ENCODE measurements at places on chromosomes 1 and 21.

DNA sequence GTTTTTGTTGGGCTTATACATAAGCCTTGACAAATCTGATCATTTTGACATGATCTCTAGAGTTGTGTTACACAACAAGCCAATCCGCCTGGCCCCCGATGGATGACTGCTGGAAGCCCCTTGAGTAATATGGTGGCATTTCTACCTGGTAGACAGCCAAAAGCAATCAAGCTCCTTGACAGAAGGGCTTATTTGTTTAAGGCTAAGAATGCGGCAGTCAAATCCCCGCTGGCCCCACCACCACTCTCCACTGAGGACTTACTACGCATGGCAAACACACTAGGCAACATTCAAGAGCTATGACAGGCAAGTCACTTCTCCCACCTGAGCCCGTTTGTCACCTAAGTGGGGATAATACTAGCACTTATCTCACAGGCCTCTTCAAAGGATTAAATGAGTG is 33.4 kb upstream of the C1orf198 start:
- DNase-seq = no peak

- DNase-seq = no peak
Observed at GRCh38 chr1:236275061-236275460, 6.7 kb downstream of the ERO1B start.

DNA sequence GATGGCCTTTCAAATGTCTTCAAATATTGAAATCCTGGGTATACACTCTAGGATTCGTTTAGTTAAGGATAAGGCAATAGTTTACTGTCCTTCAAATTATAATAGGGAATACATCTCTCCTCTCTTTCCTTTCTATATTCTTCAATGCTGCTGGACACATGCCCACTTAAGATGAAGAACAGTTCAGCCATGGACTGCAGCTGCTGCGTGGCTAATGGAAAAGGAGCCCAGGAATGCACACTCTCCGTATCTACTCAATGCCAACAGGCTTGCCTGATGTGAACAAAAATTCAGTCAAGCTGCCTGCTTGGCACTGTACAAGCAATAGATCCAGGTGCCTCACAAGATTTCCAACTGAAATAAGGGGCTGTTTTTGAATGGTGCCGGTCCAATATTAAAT is 321.2 kb upstream of the LYPLAL1 start:
- no peak for DNase-seq

DNA sequence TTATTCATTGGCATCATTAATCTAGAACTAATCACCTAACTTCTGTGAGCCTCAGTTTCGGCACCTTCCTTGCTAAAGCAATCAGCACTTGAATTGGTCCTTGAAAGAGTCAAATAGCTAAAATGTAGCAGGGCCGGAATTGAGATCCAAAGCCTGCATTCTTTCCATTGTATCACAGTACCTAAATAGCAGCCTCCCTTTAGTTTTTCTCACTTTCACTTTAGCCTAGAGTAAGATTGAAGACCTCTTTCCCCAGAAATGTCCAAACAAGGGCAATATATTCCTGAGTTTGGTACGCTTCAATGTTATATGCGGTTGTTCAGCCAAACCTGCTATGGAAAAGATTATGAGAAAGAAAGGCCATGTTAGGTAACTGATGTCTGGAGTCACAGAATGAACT is 121.9 kb upstream of the BMP8A start:
- DNase-seq = no peak

DNA sequence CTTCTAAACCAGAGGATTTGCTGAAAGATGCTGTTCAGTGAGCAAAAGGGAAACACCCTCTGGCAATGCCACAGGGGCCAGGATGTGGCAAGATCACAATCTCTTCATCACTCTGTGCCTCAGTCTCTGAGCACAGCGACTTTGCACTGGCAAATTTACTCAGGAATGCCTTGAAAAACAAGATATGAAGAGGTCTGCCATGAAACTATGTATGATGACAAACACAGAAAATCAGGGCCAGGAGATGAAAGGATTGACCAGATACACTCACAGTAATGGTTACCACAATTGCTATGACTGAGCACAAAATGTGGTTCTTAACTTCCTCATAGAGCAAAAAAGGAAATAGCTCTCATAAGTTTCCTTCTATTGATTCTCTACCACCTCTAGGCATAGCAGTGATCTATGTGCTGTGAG is 5.8 kb downstream of the TTC13 start:
- DNase-seq = no peak

DNA sequence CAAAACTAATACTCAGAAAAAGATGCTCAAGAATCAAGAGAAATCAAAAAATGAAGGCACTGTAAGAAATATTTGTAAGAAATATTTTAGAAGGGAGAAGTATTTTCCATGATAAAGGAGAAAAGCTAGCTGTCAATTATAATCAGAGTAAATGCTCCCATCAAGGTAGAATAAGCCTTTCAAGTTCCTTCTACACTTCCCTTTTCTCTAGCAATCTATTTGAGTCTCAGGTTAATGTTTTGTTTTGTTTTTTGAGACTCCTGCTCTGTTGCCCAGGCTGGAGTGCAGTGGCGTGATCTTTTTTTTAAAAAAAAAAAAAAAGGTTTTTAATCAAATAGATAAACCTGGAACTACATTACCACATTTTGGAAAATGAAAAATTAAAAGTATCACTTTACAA is 33.3 kb downstream of the PUM1 start:
- no peak for DNase-seq

- no peak for DNase-seq
Observed at GRCh38 chr1:29237129-29237821, 953 bp downstream of the PTPRU start.

GRCh38 chr1:153509729-153510354 is 25.9 kb downstream of the S100A6 start:
- no peak for DNase-seq

GRCh38 chr1:156503698-156504437 is 3.3 kb upstream of the MEF2D start:
- DNase-seq = no peak

DNA sequence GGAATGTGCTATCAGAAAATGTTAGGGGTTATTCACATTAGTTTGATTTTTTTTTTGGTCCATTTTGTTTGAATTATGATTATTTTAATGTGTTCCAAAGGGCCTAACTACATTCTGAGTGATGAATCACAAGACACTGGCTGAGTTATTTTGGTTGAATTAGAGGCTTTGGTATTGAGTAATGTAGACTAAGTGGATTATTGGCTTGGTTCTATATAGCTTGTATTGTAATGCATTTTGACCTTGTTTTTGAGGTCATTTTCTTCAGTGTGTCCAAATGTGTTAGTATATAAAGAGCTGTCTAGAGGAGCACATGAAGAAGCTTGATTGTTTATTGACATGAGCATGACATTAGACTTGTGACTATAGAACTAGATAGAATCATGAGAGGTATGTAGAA is 3.4 kb downstream of the ZNF326 start:
- DNase-seq = no peak

DNA sequence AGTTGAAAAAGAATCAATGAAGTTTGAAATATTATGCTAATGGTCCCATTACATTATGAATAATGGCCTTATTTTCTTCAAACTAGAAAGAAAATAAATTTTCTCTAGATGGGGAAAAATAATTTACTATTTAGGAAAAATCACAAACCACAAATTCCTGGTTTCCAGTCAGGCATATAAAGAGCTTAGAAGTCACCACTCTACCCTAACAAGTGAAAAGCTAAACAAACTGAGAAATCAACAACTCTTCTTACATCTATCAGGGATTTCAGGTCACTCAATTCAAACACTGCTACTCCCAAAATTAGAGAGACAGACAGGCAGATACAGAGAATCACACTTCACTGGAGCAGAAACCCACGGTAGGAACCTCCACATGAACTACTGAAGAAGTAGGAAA is 82.1 kb upstream of the LRRC7 start:
- no peak for DNase-seq

DNA sequence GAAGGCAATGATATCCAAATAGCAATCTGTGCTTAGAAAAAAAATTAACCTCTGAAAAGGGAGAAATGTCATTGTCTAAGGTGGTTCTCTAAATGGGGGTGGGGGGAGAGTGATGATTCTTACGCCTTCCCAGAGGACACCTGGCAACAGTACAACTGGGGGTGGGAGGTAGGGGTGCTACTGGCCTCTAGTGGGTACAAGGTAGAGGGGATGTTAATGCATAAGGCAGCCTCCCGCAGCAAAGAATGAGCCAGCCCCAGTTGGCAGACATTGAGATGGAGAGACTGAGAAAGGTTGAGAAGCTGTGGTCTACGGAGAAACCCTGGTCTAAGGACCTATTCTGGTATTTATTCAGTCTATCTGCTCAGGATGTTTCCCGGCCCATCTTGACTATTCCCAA is 472.2 kb upstream of the RUNX1 start:
- DNase-seq = no peak

DNA sequence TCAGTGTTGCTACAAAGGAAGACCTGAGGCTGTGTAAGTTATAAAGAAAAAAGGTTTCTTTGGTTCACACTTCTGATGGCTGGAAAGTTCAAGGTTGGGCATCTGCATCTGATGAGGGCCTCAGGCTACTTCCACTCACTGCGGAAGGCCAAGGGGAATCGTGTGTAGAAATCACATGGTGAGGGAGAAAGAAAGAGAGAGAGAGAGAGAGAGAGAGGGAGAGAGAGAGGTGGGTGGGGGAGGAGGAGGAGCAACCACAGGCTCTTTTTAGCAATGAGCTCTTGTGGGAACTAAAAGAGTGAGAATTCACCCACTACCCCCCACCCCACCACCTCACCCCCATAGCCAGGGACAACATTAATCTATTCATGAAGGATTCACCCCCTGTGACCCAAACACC is 59.9 kb downstream of the CLSTN1 start:
- no peak for DNase-seq

DNA sequence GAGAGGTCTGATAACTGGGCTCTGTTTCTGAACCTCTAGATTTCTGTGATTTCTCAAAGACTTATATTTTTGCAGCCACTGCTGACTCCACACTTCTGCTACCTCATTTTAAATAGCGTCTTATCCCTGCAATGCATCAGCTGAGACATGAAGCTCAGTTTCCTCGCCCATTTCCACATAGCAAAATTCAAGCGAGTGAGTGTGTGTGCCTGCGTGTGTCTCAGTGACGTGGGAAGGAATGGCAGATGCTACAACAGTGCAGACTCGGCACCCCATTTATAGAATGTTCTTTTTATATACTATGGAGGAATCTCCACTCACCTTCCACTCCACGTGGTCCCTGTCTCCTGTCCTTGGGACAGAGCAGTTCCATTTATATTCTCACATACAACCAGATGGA is 35.7 kb downstream of the ZMYND12 start:
- no peak for DNase-seq

GRCh38 chr1:93603601-93604000 is 78.0 kb downstream of the BCAR3 start:
- DNase-seq = no peak

GRCh38 chr1:177703888-177704446 is 265.9 kb downstream of the SEC16B start:
- DNase-seq = no peak

DNA sequence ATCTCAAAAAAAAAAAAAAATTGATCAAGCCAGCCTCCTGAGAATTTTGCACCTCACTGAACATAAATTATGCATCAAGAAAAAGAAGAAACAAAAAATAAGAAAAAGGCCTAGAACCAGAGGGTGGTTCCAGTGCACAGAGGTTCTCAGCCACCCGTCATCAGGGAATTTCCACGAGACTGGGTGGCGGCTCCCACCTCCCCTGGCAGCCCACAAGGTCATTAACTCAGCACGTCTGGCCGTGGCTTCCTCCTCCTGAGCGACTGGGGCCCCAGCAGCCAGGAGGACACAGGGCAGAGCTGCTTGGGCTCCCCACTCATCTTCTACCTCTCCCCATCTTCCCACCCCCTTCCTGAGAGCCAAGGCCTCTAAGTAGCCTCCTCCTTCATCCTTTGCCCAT is 15.7 kb upstream of the TMEM51 start:
- DNase-seq = no peak

- no peak for DNase-seq
Observed at GRCh38 chr1:109020693-109021257, 21.1 kb downstream of the WDR47 start.

DNA sequence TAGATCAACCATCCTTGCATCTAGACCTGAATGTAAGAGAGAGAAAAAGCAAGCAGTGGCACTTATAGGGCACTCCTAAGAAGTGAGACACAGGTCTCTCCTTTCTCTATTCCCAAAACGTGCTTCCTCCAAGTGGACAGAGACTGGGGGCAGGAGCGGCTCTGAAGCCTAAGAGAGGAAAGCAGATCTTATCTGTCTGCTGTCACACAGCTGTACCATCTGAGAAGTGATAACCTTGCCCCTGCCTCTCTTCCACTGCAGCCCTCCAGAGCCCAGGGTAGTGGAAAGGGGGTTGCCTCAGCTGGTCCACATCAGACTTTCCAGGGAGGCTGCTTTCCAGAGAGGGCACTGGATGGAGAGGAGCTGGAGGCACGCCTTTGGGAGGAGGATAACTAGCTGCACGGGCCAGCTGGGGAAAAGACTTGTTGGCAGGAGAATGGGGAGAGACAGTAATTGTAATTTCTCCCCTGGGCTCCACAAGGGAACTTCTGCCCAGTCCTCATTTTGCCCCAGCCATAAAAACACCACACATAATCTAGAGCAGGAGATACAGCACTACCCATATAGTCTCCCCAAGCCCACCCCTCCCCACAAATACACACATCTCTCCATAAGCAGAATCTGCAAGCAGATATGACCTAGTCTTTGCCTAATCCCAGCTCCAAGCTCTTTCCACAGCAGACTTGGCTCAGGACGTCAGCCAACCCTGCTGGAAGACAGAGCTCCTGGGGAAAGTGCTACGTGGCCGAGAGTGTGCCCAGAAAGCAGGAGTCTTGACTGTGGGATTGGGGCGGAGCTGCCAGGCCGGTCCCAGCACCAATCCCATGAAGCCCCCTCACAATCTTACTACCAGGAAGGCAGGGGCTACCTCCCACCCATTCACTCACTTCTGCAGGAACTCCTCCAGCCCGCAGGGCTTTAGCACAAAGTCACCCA is 31.2 kb downstream of the PIK3C2B start:
- no peak for DNase-seq

DNA sequence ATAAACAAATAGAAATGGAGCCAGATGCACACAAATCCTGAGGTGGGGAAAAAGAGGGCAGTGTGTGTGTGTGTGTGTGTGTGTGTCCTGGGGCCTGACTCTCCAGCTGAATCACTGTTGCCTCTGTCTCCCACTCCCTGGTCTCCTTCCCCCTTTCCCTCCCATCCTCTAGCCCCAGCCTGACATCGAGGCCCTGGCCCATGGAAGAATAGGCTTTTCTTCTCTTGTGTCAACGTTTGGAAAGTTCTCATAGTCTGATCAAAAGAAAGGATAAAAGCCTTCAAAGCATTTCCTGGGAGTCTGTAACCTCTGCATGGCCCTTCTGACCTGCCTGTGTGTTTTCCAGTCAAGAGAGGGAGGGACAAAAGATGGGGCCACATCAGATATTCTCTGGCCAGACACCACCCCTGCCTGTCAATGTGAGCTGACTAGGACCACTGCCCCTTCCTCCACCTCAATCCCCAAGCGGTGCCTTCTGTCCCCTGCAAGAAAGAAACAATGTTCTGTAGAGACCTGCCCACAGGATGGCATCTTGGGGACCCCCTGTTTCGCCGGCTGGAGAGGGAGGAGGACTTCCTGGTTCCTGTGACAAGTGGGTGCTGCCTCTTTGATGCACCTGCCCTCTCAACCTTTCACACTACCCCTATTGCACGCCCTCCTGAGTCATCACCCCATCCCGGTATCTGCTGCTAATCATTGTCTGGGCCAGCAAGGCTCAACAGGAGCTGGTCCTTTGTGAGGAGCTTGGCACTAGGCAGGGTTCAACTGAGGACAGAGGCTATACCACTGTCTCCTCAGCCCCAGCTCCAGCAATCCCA is 16.2 kb downstream of the KCNJ10 start:
- DNase-seq = no peak

All from substantia nigra (tissue), 51 donors.